ENCODE measurements at places on chromosomes 1 and 21.

DNA sequence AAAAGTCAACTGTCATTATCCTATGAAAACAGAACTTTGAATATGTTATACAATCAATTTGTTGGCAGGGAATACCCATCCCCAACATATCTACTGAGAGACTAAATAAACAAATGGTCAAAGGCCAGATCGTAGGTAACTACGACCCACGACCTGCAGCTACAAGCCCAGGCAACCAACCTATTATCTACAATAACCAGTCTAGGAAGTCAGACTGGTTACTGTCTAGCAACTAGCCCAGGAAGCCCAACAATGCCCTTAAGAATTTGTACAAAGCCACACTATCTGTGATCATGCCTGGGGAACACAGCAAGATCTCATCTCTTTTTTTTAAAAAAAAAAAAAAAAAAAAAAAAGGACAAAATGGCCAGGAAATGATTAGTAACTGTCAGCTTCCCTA lies 58.7 kb downstream of the SMYD3 start:
- DNase-seq: no peak

DNA sequence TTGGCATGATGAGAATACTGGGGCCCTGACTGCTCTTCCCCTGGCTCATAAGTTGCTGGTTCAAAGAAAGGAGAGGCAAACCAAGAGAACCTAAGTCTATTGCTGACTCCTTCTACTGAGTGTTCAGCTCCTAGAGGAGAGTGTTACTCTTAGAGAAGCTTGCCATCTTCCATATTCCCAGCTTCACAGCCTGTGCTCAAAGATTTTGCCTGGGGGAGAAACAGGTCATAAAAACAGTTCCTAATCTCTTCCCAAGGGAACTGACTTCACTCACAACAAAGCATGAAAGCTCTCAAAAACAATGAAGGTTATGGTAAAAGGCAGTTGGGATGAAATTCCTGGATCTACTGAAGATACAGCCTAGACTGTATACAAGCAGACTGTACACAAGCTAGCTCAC lies 37.1 kb downstream of the LRRC40 start:
- no peak for DNase-seq

GRCh38 chr1:21874328-21874727 lies 62.3 kb downstream of the LDLRAD2 start:
- no peak for DNase-seq

GRCh38 chr1:231134624-231135023 lies 27.2 kb upstream of the TRIM67 start:
- DNase-seq: no peak

- no peak for DNase-seq
These were observed 27.8 kb upstream of the SLC19A1 start for GRCh38 chr21:45570071-45570470.

- DNase-seq: peak; percentile 49
These were observed 699 bp downstream of the MAP3K6 start for GRCh38 chr1:27366113-27366410.

GRCh38 chr1:33624991-33625870 lies 152.8 kb downstream of the ZSCAN20 start:
- no peak for DNase-seq

- DNase-seq: no peak
These were observed 117.3 kb downstream of the KAZN start for GRCh38 chr1:14715802-14716201.

DNA sequence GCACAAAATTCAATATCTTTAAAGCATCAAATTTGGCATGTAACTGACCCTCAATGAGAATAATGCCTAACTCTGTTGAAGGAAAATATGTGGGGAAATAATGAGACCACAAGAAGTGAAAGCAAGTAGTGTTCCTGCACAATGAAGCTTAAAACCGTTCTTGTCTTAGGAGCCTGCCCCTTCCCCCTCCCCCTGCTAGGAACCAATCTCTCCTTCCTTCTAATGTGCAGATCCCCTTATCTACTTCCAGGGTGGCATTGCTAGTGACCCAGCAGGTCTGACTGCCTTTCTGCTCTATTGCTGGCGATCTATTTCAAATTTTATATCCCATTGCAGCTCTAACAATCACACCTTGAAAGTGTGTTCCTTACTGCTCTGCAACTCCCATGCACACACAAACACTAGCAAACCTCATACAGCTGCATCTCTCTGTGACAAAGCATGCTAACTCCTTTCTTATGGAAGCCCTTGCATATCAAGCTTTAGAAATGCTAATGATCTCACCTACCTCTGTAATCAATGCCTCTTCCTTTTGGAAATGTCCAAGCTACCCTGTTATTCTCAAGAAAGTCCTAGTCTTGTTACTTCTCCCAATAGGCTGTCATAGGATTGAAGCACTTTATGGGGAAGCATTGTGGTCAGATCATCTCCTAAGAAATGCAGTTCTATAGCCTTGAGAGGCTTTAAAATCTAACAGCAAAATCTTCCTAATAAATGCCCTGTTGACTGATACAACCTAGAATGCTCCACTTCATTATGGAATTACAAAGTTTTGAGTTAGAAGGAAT lies 26.5 kb downstream of the BCL9 start:
- no peak for DNase-seq

DNA sequence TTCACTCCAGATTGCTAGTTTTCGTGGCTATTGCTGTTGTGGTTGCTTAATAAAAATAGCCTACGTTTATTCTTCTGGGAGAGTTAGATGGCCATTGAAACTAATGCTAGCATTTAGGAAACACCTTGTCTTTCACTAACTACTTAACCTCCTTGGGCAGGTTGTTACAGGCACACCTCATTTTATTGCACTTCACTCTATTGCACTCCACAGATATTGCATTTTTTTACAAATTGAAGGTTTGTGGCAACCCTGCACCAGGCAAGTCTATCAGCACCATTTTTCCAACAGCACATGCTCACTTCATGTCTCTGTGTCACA lies 11.3 kb upstream of the MARK1 start:
- no peak for DNase-seq

- DNase-seq: no peak
These were observed 143.2 kb upstream of the CSF3R start for GRCh38 chr1:36625935-36626310.

- no peak for DNase-seq
These were observed 22.8 kb upstream of the STRIP1 start for GRCh38 chr1:110011527-110012041.

GRCh38 chr1:9345922-9346321 lies 53.2 kb downstream of the SPSB1 start:
- no peak for DNase-seq

- DNase-seq: no peak
These were observed 70.9 kb upstream of the SAMSN1 start for GRCh38 chr21:14617040-14617393.

GRCh38 chr1:19450811-19451515 lies 34.4 kb downstream of the CAPZB start:
- no peak for DNase-seq

DNA sequence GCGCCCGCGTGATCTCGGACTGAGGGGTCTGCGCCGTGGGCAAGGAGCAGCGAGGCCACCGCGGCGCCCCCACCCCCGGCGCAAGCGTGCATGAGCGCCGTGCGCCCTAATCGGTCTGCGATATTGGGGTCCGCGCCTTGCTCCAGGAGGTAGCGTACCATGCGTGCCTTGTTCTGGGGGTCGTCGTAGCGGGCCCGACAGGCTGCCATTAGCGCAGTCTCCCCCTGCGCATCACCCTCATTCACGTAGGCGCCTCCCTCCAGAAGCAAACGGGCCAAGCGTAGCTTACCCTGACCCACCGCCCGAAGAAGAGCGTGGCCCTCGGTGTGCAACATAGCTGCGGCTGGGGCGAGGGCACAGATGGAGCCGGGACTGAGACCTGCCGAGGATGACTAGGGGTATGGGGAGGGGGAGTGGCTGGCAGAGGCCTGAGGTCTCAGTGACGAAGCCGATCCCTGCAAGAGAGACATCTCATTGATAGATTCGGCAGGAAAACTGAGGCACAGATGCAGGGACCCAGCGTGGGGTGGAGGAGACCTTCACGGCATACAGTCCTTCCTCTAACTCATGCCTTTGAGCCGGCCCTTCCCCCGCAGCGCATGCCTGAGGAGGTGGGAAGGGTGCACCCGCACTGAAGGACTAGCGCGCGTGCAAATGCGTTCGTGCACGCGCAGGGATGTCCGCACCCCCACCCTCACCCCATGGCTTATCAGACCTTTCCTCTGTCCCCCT lies 2.8 kb downstream of the ANKRD34A start:
- no peak for DNase-seq

DNA sequence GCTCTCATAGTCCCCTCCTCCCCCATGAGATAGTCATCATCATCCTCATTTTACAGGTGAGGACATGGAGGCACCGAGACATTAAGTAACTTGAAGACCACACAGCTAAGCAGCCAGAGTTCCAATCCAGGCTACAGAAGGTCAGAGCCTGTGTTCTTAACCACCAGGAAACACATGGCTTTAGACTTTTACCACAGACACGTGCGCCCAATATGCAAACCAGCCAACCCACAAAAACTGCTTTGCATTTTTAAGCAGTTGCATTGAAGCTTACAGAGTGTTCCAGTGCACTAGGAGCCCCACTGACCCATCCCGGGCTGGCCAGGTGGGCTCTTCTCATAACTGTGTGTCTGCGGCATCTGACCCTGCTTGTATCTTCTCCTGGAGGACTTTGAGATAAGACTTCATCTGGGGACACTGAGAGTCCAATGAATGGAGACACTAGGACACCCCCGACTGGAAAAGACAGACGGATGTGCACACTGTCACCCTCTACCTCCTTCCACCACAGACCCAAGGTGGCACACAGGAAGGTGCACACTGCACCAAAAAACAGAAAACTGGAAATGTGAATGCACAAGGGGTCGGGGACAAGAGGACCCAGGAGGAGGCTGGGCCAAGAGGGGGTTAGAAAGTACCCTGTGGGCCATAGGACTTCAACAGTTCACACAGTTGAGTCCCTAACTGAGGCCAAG lies 56.4 kb downstream of the ETS2 start:
- no peak for DNase-seq

DNA sequence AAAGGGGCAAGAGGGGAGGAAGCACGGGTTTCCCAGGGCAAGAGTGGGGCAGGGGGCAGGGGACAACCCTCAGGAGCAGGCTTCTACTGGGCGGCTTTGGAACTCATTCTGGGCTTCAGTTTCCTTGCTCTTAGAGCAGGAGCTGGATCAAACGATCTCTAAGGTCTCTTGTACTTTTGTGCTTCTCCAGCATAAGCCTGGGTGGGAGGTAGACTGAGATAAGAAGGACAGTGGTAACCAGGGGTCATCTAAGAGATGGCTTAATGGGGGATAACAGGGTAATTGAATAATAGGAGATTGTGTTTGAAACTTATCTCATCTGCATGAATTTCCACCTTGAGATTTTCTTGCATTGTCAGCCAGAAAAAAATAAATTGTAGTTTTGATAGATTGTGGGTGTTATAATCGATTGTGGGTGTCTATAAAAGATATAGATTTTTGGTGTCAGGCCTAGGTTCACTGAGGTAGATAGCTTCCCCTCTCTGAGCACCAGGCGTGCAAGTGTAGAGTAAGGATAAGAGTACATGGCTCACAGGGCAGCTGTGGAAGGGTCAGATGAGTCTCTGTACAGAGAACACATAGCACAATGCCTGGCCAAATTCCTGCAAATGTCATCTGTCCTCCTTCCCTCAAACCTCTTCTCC lies 68.0 kb downstream of the CD58 start:
- DNase-seq: no peak

Data from NCI-H2029 (cell line).